Hematopoietic multipotent progenitor cell treated with erythropoietin and hydrocortisone succinate and interleukin-3 and kit ligand, for 6 days (in vitro differentiated cells): ENCODE measurements at places on chromosomes 7 and 10.

GRCh38 chr10:119028900-119029612 lies 458 bp upstream of the NANOS1 start:
- DNase-seq: peak; percentile 93

GRCh38 chr10:59323036-59323459 lies 39.3 kb downstream of the FAM13C start:
- DNase-seq: no peak

GRCh38 chr10:22258471-22258870 lies 40.7 kb upstream of the EBLN1 start:
- DNase-seq: no peak

DNA sequence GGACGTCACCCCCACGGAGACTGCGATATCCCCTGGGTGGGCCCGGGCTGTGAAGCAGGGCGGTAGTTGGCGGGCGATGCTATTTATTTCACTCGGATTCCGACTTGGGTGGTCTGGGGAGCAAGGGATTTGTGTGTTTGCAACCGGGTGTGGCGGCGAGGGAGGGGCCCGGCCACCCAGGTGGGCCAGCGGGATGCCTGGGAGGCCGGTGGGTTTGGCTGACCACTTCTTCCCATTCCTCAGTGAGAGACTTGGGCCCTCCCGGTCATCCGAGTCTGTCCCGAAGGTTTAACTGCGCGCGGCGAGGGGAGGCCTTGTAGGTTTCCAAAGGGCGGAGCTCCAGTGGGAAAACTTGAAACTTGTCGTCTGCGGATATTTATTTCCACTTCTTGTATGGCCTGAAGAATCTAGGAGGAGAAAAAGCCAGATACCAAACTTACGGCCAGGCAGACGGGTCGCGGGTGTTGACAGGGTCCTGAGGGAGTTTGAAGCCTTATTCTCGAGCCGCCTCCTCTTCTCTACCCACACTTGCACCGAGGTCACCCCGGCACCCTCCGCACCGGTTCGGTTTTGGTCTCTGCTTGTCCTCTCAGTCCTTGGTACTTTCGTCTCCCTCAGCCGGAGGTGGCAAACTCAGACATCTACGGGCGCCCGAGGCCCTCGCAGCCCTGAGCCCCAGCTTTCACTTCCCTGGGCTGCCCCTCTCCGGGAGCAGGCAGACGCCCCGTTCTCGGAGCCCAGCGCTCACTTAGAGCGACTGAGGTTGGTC lies 17.9 kb downstream of the ZNF316 start:
- DNase-seq: no peak

GRCh38 chr10:93235686-93236085 lies 162.0 kb downstream of the CYP26A1 start:
- DNase-seq: no peak

DNA sequence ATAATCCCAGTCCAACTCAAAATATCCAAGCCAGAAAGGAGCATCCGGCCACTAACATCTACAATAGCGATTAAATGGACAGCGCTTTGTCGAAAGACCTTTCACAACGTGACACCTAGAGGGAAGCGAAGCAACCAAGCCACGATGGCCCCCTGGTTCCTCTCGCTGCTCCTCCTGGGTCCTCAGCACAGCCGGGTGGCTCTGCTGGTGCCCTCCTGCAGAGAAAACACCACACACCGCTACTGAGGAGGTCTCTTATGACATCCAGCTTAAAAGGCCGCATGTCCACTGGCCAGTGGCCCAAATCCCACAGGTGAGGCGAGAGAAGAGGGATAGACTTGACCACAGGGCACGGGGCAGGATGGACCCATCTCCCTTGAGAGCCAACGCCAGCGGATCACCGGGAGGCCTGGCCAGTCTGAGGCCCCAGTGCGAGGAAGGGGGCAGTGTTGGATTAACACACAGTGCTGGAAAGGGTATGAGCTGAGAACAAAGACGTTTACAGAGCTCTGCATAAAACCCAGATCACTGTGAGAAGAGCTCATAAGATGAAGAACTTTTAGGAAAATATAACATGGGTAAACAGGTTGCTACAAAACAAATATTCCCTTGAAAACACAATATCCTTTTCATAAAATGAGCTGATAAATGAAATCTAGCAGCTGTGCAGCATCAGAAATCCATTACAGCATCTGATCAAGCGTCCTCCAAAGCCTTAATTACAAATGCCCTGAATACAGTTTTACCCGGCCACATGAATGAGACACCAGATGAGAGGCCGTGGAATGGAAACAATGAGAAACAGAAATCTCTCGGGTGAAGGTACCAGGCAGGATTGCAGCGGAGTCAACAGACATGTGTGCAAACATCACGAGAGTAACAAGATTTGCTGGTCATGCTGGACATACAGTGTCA lies 236.7 kb downstream of the DIP2C start:
- DNase-seq: no peak

GRCh38 chr7:37380831-37381230 lies 67.8 kb downstream of the ELMO1 start:
- no peak for DNase-seq

DNA sequence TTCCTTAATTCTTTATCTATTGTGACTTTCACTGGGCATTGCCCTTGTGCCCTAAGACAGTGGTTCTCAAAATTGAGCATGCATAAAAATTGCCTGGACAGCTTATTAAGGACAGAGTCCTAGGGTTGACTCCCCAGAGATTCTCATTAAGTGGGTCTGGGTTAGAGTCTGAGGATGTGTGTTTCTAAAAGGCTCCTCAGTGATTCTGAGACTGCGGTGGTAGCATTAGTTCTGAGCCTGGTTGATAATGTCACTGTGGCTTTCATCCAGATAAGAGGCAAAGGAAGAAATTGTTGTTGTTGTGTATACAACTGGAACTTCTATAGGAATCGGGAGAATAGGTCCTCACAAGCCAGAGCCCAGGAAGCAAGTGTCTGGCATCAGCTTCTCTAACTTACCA lies 1.3 kb downstream of the IFIT2 start:
- DNase-seq: peak; percentile 25

DNA sequence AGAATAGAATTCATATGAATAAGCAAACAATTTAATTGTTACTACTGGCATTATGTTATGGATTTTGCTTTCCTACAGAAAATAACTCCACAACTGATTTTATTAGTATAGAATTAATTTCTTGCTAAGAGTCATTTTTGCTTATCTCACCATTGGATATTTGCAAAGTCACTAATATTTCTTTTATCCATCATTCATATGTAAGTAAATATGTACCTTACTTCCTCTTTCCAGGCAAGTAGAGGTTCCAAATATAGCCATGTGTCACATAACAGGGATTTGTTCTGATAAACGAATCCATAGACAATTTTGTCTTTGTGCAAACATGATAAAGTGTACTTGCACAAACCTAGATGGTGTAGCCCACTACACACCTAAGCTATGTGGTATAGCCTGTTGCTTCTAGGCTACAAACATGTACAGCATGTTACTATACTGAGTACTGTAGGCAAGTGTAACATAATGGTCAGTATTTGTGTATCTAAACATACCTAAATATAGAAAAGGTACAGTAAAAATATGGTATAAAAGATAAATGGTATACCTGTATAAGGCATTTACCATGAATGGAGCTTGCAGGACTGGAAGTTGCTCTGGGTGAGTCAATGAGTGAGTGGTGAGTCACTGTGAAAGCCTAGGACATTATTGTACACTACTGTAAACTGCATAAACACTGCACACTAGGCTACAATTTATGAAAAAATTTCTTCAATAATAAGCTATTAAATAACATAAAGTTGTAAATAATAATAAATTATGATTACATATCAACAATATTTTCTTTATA lies 18.3 kb downstream of the KLLN start:
- no peak for DNase-seq

DNA sequence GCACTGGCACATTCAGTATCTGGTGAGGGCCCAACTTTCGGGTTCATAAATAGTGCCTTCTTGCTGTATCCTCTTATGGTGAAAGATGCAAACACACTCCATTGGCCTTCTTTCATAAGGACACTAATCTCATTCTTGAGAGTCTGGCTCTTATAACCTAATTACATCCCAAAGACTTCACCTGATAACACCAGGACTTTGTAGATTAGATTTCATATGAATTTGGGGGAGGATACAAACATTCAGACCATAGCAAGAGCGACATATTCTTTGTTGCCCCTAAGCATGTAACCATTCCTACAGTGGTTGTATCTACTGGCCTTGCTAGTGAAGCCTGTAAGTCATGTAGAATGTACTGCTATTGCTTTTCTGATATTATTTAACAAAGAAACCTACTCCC lies 525.2 kb downstream of the GFRA1 start:
- DNase-seq: no peak

GRCh38 chr10:11335167-11335652 lies 276.2 kb downstream of the USP6NL start:
- peak; percentile 78 for DNase-seq

GRCh38 chr10:50928190-50928552 lies 42.7 kb upstream of the A1CF start:
- DNase-seq: no peak

DNA sequence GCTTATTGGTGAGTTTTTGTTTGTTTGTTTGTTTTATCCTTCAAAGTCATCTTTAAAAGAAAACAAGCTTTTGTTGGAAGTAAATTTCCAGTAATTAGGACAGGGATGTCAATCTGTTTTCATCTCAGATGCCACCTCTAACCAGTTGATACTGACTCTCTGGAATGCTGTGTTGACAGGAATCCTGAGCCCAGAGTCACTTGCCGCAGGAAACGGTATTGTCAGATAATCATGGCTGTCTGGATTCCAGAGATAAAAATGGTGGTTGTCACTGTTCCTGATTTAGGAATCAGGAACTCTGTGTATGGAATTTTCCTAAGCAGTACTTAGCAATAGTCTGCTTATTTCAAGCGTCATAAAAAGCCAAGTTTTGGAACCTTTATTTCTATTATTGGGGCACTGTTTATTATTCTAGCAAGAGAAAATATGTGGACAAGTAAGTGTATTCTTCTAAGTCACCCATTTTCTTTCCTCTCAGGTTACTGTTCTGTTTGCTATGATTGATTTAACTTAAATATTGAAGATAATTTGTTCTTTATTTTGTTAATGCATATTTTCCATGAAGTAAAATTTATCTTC lies 39.2 kb downstream of the CDC123 start:
- no peak for DNase-seq

GRCh38 chr10:103759100-103759781 lies 96.1 kb downstream of the SH3PXD2A start:
- DNase-seq: peak; percentile 67

- DNase-seq: no peak
Observed at GRCh38 chr10:131846240-131847101, 54.3 kb upstream of the PPP2R2D start.

- DNase-seq: no peak
Observed at GRCh38 chr10:132564690-132565089, 27.1 kb downstream of the INPP5A start.

GRCh38 chr10:4390219-4390618 lies 435.8 kb upstream of the AKR1E2 start:
- no peak for DNase-seq

DNA sequence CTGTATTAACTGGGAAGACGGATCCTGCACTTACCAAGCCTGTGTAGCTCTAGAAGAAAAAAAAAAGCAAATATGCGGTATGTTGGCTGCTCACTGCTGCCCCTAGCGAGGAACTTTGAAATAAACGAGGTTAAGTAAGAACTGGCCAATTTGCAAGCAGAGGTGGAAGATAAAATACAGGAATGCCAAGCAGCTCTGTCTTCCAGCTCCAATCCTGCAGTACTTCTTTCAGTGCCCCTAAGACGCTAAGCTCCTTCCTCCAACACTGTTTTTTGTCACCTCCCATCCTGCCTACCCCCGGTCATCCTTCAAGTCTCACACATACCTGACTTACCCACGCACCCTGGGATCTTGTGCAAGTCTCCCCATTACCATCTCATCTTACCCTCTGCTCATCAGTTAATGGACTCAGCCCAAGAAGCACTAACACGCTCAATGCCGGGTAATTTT lies 809 bp downstream of the C10orf143 start:
- DNase-seq: peak; percentile 91

- DNase-seq: peak; percentile 58
Observed at GRCh38 chr10:80204677-80205476, 460 bp downstream of the ANXA11 start.

DNA sequence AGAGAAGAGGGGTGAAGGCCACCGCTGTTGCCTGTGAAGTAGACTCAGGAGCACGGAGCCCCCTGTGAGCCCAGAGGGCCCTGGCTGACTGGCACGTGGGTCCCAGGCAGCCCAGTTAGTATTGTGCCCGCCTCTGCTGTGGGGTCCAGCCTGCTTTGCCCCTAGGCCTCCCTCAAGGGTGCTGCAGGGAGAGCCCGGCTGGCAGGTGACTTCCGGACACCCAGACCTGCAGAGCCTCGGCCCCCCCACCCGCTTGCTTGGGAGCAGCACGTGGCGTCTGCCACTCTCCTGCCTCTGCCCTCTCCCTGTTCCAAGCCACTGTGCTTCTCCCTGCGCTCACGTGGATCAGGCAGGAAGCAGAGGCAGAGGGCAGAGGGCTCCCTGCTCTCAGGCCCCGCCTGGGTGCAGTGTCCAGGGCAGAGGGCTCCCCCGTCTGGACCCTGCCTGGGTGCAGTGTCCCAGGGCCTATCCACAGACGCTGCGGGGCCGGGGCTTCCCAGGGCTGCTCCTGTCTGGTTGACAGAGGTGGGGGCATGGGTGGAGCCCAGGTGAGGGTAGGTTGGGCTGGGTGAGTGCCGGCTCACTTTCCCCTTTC lies 88.4 kb downstream of the DNAJB6 start:
- DNase-seq: no peak

GRCh38 chr10:91313796-91314485 lies 93.5 kb downstream of the PCGF5 start:
- no peak for DNase-seq

DNA sequence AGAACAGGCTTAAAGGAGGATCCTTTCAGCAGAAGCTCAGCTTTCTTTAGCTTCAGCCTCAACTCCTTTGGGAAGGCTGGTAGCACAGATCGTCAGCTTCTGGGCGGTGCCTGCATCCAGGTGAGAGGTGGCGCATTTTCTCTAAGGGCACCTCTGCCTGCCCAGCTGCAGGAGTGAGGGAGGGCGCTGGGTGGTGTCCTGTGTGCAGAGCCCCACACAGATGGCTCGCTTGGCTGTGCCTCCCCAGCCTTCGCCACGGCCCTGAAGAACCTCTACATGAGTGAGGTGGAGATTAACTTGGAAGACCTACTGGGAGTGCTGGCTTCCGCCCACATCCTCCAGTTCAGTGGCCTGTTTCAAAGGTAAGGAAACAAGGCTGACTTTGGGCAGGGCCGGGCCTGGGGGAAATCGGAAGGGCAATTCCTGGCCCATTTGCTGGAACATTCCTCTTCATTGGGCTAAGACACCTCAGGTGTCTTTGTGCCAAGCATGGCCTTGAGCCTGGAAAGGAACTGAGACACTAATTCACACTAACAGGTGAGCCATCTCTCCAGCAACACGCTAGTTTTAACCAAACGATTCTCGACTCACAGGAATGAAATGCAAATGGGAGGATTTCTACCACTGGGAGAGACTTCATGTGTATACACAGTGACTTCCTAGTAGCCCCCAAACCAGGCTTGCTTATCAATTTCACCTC lies 19.9 kb downstream of the BTBD16 start:
- DNase-seq: no peak
